Stimulated activated CD4-positive, alpha-beta T cell treated with anti-CD3 and anti-CD28 coated beads, Interleukin-4, amount 100 ng/mL, for 48 hours (primary cell): ENCODE measurements at places on chromosomes 3 and 15.

- DNase-seq, result no peak
Measured at GRCh38 chr3:23748398-23749110, 57.2 kb upstream of the UBE2E1 start.

- no peak for DNase-seq
Measured at GRCh38 chr15:77350792-77351191, 69.1 kb downstream of the PEAK1 start.

DNA sequence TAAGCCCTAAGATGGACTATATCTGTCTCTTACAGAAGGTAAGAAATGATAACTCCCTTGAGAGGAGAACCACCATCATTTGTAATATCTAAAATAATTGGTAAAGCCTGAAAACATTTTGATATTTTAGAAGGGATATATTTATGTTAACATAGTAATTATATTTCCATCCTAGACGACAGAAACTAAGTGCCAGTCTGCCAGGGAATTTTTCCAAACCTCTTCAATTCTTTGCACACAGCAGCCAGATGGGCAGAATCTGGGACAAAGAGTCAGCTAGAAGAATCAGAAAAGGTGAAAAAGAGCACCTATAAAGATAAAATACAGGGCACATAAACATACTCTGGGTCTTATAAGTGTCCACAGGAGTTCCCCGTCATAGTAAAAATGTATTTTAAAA is 70.0 kb upstream of the CBLB start:
- DNase-seq, result no peak

GRCh38 chr3:22907796-22908195 is 295.3 kb upstream of the UBE2E2 start:
- DNase-seq, result no peak

GRCh38 chr3:144677103-144677502 is 705.5 kb downstream of the DIPK2A start:
- no peak for DNase-seq

DNA sequence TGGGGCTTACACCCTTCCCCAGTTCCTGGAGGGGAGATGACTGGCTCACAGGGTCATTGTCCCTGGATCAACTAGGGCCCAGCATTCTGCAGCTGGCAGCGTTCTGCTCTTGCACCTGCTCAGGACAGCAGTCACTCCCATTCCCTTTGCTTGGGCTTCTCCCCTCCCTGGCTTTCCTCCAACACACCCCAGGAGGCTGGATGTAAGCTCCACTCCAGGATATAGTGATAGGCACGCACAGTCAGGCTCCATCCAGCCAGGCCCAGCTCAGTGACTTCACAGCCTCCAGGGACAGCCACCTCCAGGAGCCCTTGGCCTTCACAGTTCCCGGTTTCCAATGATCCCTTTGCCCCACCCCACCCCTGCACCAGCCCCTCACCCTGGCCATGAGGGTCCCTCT is 1.9 kb downstream of the SPTBN5 start:
- DNase-seq, result no peak

- DNase-seq, result no peak
Measured at GRCh38 chr3:130835483-130835882, 58.4 kb upstream of the ATP2C1 start.

GRCh38 chr3:26522919-26523318 is 99.7 kb upstream of the LRRC3B start:
- DNase-seq, result no peak

DNA sequence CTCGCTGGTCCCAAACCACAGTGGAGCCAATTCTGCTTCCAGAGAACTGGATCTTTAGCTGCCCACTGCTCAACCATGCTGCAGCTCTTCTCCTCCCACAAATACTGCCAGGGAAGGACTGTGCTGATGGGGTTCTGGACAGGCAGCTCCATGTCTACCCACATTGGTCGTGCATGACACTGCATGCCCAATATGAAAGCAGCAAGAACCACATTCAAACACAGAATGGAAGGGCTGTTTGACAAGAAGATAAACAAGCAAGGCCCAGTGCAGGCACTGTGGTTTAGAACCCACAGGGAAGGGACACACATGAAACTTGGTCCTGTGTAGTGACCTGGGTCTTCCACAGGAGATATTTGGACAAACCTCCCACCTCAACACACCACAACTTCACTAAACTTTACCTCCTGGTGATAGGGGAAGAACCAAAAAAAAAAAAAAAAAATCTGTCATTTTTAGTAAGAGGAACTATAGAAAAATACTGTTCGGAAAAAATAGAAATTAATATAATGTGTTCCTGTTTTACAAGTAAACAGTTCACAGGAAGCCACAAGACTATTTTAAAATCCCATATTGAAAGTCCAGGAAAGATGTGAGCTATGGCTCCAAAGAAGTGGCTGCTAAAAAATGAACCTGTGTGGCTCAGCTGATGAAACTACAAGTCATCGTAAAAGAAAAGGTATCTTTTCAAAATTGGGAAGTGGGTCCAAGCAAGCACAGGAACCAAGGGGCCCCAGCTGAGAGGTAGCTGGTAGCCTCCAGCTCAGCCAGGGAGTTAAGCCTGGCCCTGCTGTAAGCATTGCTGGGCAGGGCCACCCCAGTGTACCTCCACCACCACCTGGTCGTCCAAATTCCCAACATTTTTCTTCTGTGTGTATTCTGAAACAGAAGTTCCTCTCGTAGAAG is 77.7 kb upstream of the ACAN start:
- no peak for DNase-seq

GRCh38 chr15:99712415-99712814 is 20.8 kb downstream of the LYSMD4 start:
- no peak for DNase-seq

- DNase-seq, result no peak
Measured at GRCh38 chr3:52915294-52915693, 17.9 kb upstream of the STIMATE start.

GRCh38 chr3:141332416-141332815 is 35.9 kb upstream of the ZBTB38 start:
- no peak for DNase-seq

GRCh38 chr3:46120983-46121382 is 87.1 kb downstream of the CCR1 start:
- DNase-seq, result no peak

DNA sequence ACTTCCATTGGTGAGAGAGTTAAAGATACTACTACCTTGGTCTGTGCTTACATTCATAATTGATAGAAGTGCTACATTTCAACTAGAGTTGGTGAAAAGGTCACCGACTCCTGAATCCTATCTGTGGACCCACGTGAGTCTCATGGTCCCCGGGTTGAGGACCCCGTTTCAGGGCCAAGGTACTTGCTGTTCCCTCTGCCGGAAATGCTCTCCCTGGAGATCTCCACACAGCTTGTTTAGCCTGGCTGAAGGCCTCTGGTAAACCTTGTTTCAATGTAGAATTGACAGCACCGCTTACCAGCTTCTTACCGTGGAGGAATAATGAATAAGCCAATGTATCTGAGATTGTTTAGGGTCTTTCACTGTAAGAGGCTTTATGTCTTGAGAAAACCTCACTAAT is 226.0 kb upstream of the GOLGA6L4 start:
- no peak for DNase-seq

DNA sequence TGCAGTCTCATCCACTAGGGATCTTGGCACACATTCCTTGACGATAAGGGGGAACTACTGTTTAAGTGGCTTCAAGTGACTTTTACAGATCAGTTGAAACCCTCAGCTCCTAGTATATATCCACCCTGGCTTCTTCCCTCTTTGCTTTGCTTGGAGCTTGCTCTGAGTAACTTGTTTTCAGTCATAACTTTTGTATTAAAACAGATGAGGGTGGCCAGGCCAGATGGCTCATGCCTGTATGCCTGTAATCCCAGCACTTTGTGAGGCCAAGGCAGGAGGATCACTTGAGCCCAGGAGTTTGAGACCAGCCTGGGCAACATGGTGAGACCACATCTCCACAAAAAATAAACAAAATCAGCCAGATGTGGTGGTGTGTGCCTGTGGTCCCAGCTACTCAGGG is 42.4 kb downstream of the EOMES start:
- no peak for DNase-seq

- DNase-seq, result no peak
Measured at GRCh38 chr15:40854161-40854560, 10.3 kb downstream of the SPINT1 start.

DNA sequence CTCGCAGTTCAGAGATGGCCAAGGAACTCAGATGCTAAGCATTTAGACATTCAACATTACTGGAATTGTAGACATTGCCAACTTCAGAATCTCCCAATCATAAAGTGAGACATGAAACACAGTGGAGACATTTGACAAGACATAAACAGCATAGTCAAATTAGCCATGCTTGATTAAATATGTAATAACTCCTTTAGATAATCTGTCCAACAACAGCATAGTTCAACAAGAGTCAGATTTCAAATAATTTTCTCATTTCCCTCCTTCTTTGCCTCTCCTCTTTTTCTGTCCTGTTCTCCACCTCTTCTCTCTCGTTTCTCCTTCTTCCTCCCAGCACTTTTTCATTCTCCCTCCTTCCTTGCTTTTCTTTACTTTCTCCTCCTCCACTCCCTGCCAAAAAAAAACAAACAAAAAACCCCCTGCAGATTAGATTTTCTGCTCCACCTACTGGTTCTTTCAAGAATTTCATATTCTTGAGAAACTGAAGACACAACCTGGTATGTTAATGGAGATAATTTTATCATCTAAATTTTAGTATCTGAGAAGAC is 20.2 kb downstream of the CPOX start:
- DNase-seq, result no peak

GRCh38 chr15:76359152-76359551 is 22.6 kb downstream of the ISL2 start:
- no peak for DNase-seq

GRCh38 chr15:49145651-49146609 is 9.5 kb downstream of the COPS2 start:
- DNase-seq, result no peak

- DNase-seq, result no peak
Measured at GRCh38 chr3:58749948-58750347, 83.4 kb upstream of the FAM3D start.

- DNase-seq, result no peak
Measured at GRCh38 chr15:66821307-66821706, 119.3 kb downstream of the SMAD6 start.

GRCh38 chr15:35127717-35128116 is 42.6 kb upstream of the NANOGP8 start:
- DNase-seq, result no peak

GRCh38 chr3:119125342-119125741 is 20.6 kb upstream of the TEX55 start:
- DNase-seq, result no peak

DNA sequence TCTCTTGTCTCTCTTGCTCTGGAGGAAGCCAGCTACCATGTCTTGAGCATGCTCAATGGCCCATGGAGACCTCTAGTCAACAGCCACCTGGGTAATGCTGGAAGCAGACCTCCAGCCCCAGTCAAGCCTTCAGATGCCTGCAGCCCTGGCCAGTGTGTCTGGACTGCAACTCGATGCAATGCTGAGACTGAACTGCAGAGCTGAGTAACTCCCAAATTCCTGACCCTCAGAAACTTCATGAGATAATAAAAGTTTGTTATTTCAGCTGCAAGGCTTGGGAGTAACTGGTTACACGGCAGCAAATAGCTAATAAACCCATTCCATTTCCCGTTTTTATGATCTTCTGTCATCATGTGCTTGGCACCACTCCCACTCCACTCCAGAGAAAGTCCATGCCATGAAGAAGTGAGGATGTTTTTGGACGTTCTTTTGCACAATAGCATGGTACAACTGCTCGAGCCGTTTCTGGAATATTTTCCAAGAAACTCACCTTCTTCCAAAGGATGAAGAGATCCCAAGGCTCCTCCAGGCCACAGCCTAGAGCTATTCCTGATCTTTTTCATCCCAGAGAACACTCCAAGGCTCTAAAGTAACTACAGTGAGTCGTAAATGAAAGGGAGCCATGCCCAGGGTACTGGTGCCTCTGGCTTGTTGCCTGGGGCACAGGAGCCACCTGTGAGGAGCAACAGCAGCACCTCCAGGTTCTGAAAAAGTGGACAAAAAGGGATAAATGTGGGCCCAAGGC is 72.0 kb upstream of the KLF13 start:
- no peak for DNase-seq

- no peak for DNase-seq
Measured at GRCh38 chr3:102511639-102512038, 76.8 kb downstream of the ZPLD1 start.

DNA sequence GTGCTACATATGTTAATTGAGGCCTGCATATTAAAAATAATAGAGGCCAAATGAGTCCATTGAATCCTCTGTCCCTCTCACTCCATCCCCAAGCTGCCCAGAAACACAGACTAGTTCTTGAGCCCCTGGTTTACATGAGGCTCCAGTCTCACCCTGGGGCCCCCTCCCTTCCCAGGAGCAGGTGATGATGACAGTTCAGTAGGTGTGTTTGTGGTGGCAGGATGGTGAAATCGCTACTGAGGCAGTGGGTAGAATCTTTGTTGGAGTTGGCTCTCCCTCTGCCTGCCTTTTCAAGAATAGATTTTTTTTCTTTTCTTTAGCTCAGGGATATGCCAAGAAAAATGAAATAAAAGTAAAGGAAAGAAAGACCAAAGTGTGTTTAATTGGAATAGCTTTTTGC is 288.7 kb downstream of the EPHB1 start:
- no peak for DNase-seq

- no peak for DNase-seq
Measured at GRCh38 chr15:37076543-37076942, 23.8 kb downstream of the MEIS2 start.

DNA sequence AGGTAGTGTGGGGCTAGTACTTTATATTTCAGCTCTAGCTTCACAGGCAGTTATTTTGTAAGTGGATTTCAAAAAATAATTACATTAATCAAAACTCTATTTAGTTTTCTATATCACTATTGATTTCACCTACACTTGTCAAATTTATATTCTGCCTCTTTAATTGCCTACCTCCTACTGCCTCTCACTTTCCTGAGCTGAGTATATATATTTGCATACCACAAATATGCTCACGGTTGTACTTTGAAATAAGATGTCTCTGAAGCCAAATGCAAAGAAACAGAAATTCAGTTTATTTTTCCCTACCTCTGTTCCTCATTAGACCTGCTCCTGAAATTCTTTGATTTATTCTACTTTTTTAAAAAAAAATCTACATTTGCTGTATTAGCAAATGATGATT is 309.3 kb upstream of the TGFBR2 start:
- no peak for DNase-seq

DNA sequence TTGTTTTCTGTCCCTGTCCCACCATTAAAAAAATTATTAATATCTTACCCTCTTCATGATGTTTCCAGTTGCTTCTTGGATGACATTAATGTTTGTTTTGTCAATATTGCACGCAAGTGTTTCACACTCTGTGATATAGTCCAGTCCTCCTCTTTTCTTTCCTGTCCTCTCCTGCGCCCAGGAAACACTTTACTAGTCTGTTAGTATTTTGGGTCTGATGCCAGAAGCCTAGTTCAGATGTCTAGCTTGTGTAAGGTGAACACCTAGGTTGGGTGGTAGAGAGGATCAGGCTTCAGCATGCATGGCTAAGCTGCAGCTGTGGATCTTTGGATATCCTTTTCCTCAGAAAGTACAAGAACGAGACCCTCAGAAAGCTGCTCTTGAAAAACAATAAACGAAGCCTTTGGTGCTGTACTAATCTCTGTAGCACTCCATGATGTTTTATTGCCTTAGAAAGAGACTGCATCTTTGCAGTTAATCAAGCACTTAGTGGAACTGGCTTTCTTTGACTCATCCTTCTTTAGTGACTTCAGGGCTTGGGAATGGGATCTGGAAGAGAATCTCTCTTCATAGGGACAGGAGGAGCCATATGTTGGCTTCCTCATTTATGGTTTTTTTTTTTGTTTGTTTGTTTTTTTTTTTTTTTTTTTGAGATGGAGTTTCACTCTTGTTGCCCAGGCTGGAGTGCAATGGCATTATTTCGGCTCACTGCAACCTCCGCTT is 253.4 kb downstream of the LPP start:
- DNase-seq, result no peak
